ENCODE measurements at places on chromosomes 3 and 15. TPM values are rescaled to one million over a fixed set of nuclear protein-coding genes. Genes with fewer than 3 reads are reported as not detected.

- peak; percentile 83 for DNase-seq
Measured at GRCh38 chr3:10223676-10224639, 24.3 kb upstream of the TATDN2 start.

Gene ATP11B
- 87.9 TPM for total RNA-seq

DNA sequence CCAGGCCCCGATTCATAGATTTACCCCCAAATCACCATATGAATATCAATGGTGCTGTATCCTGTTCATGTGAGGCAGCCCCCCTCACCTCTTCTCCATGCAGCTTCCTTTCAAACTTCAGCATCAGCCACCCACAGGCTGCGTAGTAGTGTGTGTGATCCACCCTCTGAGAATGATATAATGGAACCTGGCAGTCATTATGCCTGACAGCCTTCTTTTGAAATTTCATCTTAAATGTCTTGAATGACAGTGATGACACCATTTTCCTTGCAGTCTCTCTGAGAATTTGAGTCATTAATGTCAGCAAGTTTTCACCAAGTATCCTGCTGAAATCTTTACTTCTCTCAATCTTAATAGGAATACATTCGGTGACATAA is 3.5 kb upstream of the CLRN1 start:
- no peak for DNase-seq

Gene PROS1
- 1.3 TPM for total RNA-seq

- no peak for DNase-seq
Measured at GRCh38 chr15:45606413-45606812, 19.2 kb downstream of the BLOC1S6 start.

Gene KLHL40
- total RNA-seq, result not detected

Gene USP50
- 0.42 TPM for total RNA-seq

Gene A4GNT
- not detected for total RNA-seq

- DNase-seq, result peak; percentile 54
Measured at GRCh38 chr3:168213920-168214319, 118.2 kb upstream of the GOLIM4 start.

Gene RTP4
- 3.0 TPM for total RNA-seq

- DNase-seq, result no peak
Measured at GRCh38 chr3:146159616-146160320, 1.2 kb downstream of the PLOD2 start.

DNA sequence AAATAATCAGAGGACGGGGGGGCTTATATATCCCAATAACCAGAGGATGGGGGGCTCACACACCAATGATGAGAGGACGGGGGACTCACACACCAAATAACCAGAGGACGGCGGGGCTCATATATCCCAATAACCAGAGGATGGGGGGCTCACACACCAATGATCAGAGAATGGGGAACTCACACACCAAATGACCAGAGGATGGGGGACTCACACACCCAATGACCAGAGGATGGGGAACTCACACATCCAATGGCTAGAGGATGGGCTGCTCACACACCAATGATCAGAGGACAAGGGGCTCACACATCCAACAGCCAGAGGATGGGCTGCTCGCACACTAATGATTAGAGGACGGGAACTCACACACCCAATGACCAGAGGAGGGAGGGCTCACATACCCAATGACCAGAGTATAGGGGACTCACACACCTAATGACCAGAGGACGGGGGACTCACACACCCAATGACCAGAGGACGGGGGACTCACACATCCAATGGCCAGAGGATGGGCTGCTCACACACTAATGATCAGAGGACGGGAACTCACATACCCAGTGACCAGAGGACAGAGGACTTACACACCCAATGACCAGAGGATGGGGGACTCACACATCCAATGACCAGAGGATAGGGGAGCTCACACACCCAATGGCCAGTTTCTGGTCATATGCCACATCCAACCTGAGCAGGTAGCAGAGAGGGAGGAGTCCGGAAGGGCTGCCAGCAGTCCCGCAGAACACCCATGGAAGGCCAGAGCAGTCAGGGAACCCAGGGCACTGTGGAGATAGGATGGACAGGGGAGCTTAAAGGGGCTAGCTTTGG is 10.6 kb downstream of the RAB6B start:
- DNase-seq, result no peak

DNA sequence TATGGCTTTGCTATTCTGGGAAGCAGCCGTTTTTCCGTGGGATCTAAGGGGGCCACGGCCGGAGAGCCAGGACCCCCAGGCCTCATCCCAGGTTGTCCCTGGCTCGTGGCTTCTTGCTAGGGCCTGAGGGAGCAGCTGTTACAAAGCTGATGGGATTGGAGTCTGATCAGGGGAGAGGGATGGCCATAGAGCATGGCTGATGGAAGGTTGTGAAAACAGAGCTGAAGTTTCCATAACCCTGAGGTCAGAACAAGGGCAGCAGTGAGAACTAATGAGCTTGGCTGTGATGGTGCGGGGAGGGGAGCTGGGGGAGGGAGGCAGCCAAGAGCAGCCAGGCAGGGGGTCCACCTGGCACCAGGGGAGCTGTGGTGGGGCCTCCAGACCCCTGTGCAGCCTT is 63.0 kb downstream of the LINGO1 start:
- no peak for DNase-seq

GRCh38 chr3:68666429-68667136 is 265.8 kb downstream of the TAFA4 start:
- no peak for DNase-seq

DNA sequence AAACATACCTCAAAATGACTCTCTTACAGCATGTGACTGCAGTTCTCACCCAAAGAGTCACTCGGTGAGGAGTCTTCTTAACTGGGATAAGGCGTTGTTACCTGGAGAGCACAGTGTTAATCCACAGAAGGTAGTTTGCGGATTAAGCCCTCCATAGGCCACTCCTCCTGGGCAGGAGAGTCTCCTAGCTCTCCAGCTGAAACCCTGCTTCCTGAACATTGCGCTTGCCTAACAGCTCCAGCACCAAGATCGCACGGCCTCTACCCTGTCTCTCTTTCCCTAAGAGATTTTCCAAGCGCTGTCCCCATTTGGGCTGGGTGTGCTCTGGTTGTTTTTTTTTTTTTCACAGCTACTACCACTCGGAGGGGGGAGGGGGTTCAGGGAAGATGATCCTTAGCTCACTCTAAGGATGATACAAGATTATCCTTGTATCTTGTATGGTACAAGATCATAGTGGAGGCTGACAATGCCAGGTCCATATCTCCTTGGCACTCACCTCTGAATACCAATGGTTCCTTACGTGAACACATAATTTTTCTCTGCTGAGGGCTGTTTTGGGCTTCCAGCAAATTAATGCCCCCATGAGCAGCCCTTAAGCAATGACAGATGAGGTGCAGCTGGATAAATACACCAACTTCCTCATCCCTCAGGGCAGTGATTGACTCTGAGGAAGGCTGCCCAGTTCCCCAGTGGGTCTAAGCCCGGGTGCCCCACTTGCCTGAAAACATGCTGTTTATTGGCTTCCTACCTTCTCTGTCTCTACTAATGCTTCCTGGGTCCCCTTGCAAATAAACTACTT is 185.2 kb upstream of the TSC22D2 start:
- DNase-seq, result no peak

Gene GPR171
- total RNA-seq, result 159 TPM

- no peak for DNase-seq
Measured at GRCh38 chr3:111081008-111081545, 9.5 kb downstream of the NECTIN3 start.

Gene MASP1
- not detected for total RNA-seq

- DNase-seq, result peak; percentile 33
Measured at GRCh38 chr15:93837450-93837849, 393.9 kb upstream of the MCTP2 start.

GRCh38 chr3:17088602-17089313 is 204.0 kb downstream of the PLCL2 start:
- peak; percentile 73 for DNase-seq

DNA sequence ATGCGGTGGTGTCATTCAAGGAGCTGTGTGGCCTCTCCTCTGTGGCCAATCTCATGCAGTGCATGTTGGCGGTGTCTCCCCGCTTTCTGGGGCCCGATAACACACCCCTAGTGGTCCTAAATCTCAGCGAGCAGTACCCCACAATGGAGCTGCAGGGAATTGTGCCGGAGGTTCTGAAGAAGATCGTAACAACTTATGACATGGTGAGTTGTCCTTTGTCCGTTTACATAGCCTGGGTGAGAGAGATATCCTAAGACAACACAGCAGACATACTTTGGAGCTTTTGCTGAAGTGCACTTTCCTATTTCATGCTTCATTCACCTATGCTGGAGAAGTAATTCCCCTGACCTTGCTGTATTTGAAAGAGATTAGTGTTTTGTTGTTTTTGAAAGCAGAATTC is 130.0 kb downstream of the PLCL2 start:
- no peak for DNase-seq

DNA sequence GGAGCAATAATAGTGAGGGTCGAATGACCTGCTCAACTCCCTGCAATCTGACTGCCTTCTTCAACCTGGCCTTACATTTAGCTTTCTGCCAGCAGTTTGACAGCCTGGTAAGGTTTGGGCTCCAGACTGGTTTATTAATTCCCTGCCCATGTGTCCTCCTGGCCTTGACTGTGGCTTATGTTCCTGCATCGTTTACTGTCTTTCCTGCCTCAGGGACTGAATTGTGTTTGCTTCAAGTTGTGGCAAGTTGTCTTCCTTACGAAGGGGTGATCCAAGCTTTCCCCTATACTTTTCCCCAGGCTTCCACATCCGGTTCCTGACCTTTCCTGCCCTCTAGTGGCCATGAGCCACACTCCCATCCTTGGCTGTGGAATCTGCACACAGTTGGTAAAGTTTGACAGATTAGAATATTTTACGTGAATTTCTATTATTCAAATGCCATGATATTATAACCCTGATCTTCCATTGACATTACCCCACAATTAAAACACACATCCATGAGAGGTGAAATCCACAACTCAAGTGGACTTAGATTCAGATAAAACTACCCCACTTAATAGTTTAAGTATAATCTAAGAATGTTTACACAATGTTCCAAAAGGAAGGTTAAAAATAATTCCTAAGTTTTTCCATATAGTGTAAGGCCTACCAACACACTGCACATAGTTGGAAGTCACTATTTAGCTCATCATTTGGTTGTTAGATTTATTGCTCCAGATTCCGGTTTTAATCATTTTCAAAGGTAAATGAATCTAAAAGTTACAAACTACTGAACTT is 95.7 kb downstream of the NEDD4 start:
- peak; percentile 61 for DNase-seq

DNA sequence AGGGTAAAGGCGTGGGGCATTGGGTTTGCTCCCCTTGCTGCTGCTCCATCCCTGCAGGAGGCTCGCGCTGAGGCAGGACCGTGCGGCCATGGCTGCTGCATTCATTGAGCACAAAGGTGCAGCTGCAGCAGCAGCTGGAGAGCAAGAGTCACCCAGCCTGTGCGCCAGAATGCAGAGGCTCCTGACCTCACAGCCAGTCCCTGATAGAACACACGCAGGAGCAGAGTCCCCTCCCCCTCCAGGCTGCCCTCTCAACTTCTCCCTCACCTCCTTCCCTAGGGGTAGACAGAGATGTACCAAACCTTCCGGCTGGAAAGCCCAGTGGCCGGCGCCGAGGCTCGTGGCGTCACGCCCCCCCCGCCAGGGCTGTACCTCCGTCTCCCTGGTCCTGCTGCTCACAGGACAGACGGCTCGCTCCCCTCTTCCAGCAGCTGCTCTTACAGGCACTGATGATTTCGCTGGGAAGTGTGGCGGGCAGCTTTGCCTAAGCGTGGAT is 47.0 kb downstream of the PGPEP1L start:
- DNase-seq, result no peak

Gene KCNMB2
- not detected for total RNA-seq

Gene CAV3
- total RNA-seq, result not detected

Gene KLHL6
- total RNA-seq, result 44.9 TPM

- peak; percentile 34 for DNase-seq
Measured at GRCh38 chr15:68885070-68885469, 45.3 kb upstream of the SPESP1 start.

DNA sequence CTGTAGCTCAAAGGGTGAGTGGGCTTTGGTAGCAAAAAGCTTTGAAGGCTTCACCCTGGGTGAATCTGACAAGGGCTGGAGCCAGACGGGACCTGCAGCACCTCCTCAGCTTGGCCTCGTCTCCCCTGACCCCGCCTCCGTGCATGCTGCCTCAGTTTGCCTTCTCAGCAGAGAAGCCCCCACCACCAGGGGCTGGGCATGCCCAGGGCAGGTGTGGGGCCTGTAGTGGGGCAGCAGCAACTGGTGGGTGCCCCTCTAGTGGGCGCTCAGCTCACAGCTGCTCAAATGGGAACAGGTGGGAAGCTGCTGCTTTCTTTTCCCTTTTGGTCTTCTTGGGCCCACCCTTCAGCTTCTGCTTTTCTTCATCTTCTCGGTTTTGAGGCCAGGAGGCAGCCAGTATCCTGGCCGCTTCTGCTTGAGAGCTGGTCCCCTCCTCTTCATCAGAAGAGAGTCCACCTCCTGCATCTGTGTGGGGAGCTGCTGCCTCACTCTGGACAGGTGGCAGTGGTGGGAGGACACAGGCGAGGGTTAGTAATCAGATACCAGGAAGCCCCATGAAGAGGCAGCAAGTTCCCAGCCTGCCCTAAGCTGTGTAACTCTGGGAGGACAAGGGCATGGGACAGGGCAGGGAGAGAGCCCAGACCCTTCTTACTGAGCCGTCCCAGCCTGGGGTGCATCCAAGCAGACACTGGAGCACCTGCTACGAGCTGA is 21.0 kb downstream of the TMEM43 start:
- DNase-seq, result no peak

Gene QRICH1
- total RNA-seq, result 152 TPM

Gene MINAR1
- 0.64 TPM for total RNA-seq

Gene NR2E3
- total RNA-seq, result not detected

GRCh38 chr3:147640781-147641180 is 231.6 kb downstream of the ZIC1 start:
- DNase-seq, result no peak

- no peak for DNase-seq
Measured at GRCh38 chr3:14849638-14850230, 31.0 kb downstream of the FGD5 start.

DNA sequence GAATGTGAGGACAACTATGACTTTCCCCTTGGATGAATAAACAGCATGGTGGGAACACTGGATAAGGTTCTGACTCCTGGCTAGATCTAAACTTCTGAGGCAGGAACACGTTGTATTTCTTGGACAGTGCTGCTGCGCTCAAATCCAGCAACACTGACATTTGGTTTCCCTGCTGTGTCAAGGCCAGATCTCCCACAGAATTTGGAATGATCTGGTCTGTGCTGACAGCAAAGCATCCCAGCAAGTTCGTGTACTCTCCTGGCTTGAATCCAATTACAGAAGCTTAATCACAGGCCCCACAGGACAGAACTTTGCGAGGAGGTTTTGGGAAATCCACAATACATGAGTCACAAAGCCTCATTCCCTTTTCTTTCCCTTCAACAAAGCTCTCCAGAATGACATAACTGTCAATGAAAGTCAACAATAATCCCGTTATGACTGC is 92.5 kb downstream of the ADAMTS9 start:
- DNase-seq, result no peak

Gene RPL15
- total RNA-seq, result 1,850 TPM

Gene ZMYND10
- total RNA-seq, result 1.3 TPM

GRCh38 chr3:141055536-141056445 is 4.6 kb downstream of the SPSB4 start:
- no peak for DNase-seq

- no peak for DNase-seq
Measured at GRCh38 chr3:193130576-193130975, 110.4 kb upstream of the PLAAT1 start.
